Cardiac ventricle fibroblast (primary cell): ENCODE measurements at places on chromosomes 16 and 17. TPM values are rescaled to one million over a fixed set of nuclear protein-coding genes. Genes with fewer than 3 reads are reported as not detected.

The ACSM2A gene
- 0.10 TPM in 1 of 2 replicates, not detected in the other for total RNA-seq

The GAST gene
- not detected in 2 replicates for total RNA-seq

The MPO gene
- total RNA-seq, result 0.06 TPM in 1 of 2 replicates, not detected in the other

The ABCA3 gene
- total RNA-seq, result 0.68 and 1.1 TPM in 2 replicates

The STARD3 gene
- 23.1 and 31.5 TPM in 2 replicates for total RNA-seq

The ERN1 gene
- total RNA-seq, result 14.2 and 20.8 TPM in 2 replicates

The CD300LB gene
- not detected in 2 replicates for total RNA-seq

The SECTM1 gene
- 8.6 and 12.6 TPM in 2 replicates for total RNA-seq

The OR1F1 gene
- not detected in 2 replicates for total RNA-seq
